ENCODE measurements at places on chromosomes 7 and 10.

DNA sequence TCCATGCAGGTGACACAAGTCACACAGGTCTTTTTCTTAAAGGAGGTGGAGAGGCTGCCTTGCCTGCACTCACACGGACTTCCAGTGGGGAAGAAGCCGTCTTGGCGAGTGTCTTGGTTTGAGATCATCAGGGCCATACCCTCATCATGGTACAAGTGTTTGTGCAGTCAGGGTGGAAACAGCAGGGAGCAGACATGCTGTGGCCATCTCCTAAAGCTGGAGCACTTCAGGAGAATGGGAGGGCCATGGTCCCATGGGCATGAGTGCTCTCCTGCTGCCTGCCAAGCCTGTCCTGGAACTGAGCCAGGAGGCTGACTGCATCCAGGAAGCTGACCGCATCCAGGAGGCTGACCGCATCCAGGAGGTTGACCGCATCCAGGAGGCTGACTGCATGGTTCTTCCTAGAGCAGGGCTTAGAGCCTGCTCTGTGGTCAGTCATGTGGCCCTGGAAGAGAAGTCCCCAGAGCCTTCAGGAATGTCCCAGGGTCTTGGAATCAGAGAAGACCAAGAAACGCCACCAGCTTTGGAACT, 98.4 kb downstream of the ADARB2 start:
- DNase-seq = no peak

GRCh38 chr7:45178241-45179225, 20.9 kb downstream of the RAMP3 start:
- no peak for DNase-seq

- DNase-seq = no peak
Observed at GRCh38 chr7:97270280-97270679, 152.8 kb downstream of the SDHAF3 start.

- no peak for DNase-seq
Observed at GRCh38 chr10:32972929-32973328, 14.9 kb upstream of the ITGB1 start.

GRCh38 chr10:119401671-119402395, 140.7 kb downstream of the RGS10 start:
- DNase-seq = peak; percentile 57

DNA sequence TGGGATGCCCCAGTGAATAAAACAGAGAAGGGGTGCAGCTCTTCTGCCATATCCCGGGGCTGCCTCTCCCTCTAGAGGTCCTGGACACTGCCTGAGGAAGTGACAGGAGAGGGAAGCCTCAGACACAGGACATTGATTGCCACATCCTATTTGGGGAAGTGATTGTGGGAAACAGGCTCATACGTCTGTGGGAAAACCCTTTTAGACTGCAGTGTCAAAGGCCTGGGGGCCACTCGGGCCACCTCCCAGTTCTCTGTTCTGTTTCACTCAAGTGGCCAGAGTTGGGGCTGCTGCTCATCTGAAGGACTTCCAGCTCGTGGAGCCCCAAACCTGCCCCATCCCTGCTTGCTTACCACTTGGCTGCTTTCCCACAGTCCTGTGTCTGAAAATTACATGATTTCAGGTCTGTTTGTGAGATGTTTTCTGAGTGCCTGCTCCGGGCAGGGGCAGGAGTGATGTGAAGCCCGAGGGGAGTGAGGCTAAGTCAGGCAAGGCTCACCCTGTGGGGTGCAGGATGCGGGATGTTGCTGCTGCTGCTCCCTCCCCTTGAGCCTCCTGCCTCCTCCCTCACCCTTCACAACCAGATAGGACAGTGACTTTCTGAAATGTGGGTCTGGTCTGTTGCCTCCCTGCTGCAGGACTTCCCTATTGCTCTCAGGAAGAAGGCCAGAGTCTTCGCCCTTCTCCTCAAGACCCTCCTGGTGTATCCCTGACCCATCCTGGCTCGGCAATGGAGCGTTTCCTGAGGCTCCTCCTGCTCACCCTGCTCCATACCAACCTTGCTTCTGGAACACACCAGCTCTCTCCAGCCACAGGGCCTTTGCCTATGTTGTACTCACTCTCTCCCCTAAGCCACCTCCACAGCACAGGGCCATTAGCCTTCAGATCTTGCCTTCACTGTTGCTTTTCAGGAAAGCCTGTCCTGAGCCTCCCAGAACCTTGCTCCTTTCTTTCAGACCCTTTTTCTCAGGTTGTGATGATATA, 58.4 kb downstream of the NEURL1 start:
- no peak for DNase-seq

- no peak for DNase-seq
Observed at GRCh38 chr10:98488669-98489430, 42.1 kb upstream of the HPS1 start.

GRCh38 chr7:108375668-108376067, 80.6 kb downstream of the NRCAM start:
- no peak for DNase-seq

- DNase-seq = peak; percentile 63
Observed at GRCh38 chr10:26540601-26541000, 102.5 kb downstream of the APBB1IP start.

GRCh38 chr7:31304446-31304845, 36.1 kb downstream of the NEUROD6 start:
- no peak for DNase-seq

DNA sequence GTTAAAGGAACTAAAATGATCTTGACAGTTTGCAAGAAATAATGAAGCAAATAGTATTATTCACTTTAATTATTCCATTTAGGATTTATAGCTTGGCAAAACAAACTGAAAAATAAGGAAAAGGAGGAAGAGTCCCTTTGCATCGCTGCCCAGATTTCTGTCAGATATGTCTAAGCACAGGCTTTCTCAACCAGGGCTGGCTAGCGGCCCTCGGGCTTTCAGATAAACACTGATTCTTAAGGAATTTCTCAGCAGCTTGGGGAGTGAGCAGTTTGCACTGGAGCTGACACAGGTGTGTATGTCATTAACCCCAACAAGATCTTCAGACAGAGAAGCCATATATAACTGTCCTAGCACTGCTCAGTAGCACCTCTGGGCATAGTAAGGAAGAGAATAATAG, 47.9 kb upstream of the SEMA3D start:
- no peak for DNase-seq

- no peak for DNase-seq
Observed at GRCh38 chr10:12484002-12484918, 134.9 kb downstream of the CAMK1D start.

Measured in eye (tissue), 1 donor.